ENCODE measurements at places on chromosomes 11 and 22.

GRCh38 chr11:7270233-7270865, 18.6 kb downstream of the SYT9 start:
- DNase-seq: no peak

GRCh38 chr11:24406389-24406788, 90.5 kb upstream of the LUZP2 start:
- no peak for DNase-seq

GRCh38 chr22:31613286-31613903, 48.6 kb downstream of the PISD start:
- no peak for DNase-seq

DNA sequence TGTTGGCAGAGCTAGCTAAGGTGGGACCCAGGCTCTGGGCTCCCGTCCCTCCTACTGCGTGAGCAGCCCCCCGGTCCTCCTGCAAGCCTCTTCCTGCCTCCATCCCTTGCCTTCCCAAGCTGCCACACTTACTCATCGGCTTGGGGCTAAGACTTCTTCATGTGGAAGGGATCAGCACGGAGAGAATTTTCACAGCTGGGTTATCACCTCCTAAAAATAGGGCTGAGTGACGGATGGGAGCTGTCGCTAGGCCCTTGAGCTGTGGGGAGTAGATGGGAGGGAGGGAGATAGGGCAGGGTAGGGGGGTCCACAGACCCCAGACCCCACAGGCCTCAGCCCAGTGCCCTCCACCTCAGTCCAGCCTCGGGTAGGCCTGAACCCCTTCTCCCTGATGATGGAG, 41.0 kb downstream of the FLRT1 start:
- DNase-seq: no peak

DNA sequence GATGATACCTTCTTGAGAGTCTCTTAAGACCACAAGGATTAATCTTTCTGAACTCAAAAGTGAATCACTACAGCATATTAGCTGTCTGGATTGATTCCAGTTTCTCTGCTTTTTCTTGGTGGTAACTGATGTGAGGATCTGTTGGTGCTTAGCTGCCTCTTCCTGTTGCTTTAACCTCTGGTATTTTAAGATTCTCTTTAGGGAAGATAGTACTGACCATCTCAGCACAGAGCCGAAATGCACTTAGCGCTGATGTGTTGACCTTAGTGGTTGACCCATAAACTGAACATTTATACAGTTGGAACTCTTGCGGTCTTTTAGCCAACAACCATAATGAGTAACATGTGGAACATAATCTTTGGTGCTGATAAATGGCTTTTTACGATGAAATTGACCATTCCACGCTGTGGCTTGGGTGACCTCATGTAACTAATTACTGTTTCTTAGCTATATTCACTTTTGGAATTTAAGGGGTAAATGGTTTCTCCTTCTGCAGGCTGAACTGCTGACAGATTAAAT, 33.7 kb downstream of the APLP2 start:
- no peak for DNase-seq

GRCh38 chr11:35717043-35717442, 54.5 kb downstream of the TRIM44 start:
- no peak for DNase-seq
